ENCODE measurements at places on chromosomes 11 and 22.

GRCh38 chr11:7858006-7858405, 61.3 kb upstream of the OR5P2 start:
- no peak overlapping the region for H3K4me3 ChIP-seq
- no peak overlapping the region for H3K27ac ChIP-seq
- no peak for DNase-seq
- no peaks in the 10 kb centered on the region for H3K36me3 ChIP-seq
- no peaks in the 10 kb centered on the region for H3K4me1 ChIP-seq

GRCh38 chr11:120816711-120817110, 207.2 kb upstream of the TBCEL start:
- H3K36me3 ChIP-seq, result no peaks in the 10 kb centered on the region
- no peak for DNase-seq
- H3K4me3 ChIP-seq, result no peak overlapping the region
- peaks cover 23% of the 10 kb centered on the region for H3K27me3 ChIP-seq
- H3K27ac ChIP-seq, result no peak overlapping the region
- no peaks in the 10 kb centered on the region for H3K4me1 ChIP-seq

DNA sequence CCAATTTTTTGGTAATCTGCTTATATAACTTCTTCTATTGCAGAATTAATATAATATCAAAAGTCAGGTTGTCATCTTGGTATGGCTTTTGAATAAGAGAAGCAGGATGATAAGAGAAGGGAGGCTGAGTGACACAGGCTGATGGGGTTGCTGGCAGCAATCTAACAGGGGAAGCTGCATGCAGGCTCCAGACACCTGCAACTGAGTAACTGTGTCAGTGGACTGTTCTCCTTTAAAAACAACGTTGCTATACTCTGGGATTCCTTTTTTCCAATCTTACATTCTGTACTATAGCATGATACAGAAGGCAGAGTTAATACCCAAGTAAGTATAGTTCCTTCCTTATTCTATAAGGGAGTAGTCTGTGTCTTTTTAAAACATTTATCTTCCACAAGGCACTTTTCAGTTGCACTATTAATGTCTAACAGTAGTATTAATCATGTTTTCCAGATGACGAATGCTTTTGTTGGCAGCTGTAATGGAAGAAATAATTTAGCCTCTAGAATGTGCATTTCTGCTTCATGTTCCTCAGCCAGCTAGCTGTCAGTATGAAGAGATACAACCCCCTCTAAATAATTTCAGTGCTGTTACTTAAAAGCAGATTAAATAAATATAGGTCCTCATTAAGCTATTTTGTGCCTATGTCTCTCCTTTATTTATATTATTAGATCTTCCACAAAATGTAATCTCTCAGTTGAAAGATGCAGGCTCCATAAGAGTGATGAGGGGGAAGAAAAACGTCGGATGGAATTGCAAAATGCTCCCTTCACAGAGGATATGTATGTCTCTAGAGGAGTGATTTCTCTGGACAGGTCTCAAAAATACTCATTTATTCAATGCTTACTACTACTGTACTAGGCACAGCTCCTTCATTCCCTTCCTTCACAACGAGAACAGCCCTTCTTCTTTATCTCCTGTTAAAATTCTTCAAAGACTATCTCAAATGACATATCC, 50.8 kb downstream of the ATG16L2 start:
- H3K27me3 ChIP-seq, result no peaks in the 10 kb centered on the region
- no peak overlapping the region for H3K4me3 ChIP-seq
- peaks cover 16% of the 10 kb centered on the region for H3K4me1 ChIP-seq
- DNase-seq, result no peak
- H3K27ac ChIP-seq, result peak overlapping the region; percentile 77

GRCh38 chr11:20192641-20193040, 32.4 kb upstream of the DBX1 start:
- H3K27ac ChIP-seq, result no peak overlapping the region
- H3K4me1 ChIP-seq, result no peaks in the 10 kb centered on the region
- no peak overlapping the region for H3K4me3 ChIP-seq
- no peak for DNase-seq
- H3K27me3 ChIP-seq, result peaks cover 4% of the 10 kb centered on the region
- H3K36me3 ChIP-seq, result no peaks in the 10 kb centered on the region

GRCh38 chr22:38704654-38705234, 1.0 kb upstream of the GTPBP1 start:
- no peaks in the 10 kb centered on the region for H3K36me3 ChIP-seq
- no peaks in the 10 kb centered on the region for H3K27me3 ChIP-seq
- peak overlapping the region; percentile 81 for H3K4me3 ChIP-seq
- H3K27ac ChIP-seq, result peak overlapping the region; percentile 93
- H3K4me1 ChIP-seq, result peaks cover 46% of the 10 kb centered on the region

- H3K4me3 ChIP-seq, result no peak overlapping the region
- H3K27ac ChIP-seq, result no peak overlapping the region
- peaks cover 35% of the 10 kb centered on the region for H3K4me1 ChIP-seq
- no peak for DNase-seq
These were observed 171.1 kb downstream of the CRYBB2 start for GRCh38 chr22:25390297-25391240.

GRCh38 chr22:45980268-45980570, 3.3 kb upstream of the WNT7B start:
- peaks cover 3% of the 10 kb centered on the region for H3K36me3 ChIP-seq
- no peak for DNase-seq
- no peak overlapping the region for H3K4me3 ChIP-seq
- H3K27me3 ChIP-seq, result peaks cover 13% of the 10 kb centered on the region

DNA sequence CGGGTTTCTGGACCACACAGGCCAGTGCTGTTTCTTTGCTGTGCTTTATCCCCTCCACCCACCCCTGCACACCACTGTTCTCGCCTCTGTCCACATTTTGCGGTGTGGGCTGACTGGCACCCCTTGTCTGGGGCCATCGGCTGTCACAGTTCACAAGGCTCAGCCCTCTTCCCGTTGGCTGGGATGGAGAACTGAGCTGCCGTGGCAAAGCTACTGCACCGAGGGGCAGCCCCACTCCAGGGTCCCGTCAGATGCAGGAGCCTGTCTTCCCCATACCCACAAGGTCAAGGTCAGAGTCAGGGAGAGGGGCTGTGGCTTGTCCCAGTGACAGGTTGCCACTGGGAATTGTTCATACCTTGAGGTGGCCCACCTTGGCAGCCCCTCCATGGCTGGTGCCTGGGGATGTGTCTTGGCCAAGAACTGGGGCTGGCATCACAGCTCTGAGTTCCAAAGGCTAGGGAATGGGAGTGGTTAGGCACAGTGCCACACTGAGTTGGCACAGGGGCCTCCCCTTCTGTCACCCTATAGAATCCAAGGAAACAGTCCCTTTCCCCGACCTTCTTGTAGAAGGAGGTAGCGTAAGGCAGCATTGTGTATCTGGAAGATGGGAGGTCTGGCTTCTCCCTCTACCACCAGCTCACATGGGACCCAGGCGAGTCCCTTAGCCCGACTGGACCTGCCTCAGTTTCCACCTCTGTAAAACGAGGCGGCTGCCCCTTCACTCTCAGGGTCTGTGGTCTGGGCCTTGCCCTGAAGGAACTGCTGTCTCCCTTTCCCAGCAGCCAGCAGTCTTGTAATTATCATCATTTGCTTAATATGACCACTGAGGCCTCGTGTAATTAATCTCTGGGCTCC, 3.4 kb downstream of the GRK2 start:
- peak overlapping the region; percentile 94 for H3K27ac ChIP-seq
- DNase-seq, result no peak
- peaks cover 54% of the 10 kb centered on the region for H3K4me1 ChIP-seq
- peak overlapping the region; percentile 95 for H3K4me3 ChIP-seq
- H3K27me3 ChIP-seq, result no peaks in the 10 kb centered on the region
- H3K36me3 ChIP-seq, result peaks cover 26% of the 10 kb centered on the region

- H3K27ac ChIP-seq, result no peak overlapping the region
- DNase-seq, result no peak
- H3K4me3 ChIP-seq, result no peak overlapping the region
- H3K36me3 ChIP-seq, result no peaks in the 10 kb centered on the region
- H3K4me1 ChIP-seq, result no peaks in the 10 kb centered on the region
- H3K27me3 ChIP-seq, result peaks cover 2% of the 10 kb centered on the region
These were observed 232.7 kb downstream of the CTTN start for GRCh38 chr11:70630816-70631623.

GRCh38 chr11:131687291-131688047, 317.1 kb downstream of the NTM start:
- no peak overlapping the region for H3K27ac ChIP-seq
- no peaks in the 10 kb centered on the region for H3K36me3 ChIP-seq
- peaks cover 8% of the 10 kb centered on the region for H3K27me3 ChIP-seq
- H3K4me1 ChIP-seq, result no peaks in the 10 kb centered on the region

DNA sequence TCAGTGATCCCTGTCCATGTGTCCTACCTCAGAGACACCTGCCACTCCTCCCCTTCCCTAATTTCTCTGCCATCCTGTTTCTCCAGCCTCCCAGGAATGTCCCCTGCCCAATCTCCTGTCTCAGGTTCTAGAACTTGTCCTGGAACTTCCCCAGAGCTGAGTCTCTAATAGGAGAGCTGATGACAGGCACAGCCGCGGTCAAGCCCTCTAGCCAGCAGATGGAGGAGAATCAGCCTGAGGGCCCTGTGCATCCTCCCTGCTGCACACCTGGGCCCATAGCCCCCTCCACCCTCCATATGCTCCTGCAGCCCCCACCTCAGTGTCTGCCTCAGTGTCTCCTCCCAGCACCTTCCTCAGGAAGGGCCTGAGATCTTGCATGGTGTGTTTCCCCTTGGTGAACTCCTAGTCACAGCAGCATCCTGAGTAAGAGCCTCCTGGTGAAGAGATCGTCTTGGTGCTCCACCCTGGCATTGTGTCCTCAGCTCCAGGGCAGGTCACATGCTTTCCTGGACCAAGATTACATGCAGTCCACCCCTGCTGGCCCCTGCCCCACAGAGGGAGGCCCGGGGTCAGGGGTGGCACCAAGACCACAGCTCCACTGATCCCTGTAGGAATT, 43.9 kb upstream of the VPREB1 start:
- peak overlapping the region; percentile 17 for H3K4me3 ChIP-seq
- H3K27ac ChIP-seq, result no peak overlapping the region
- no peaks in the 10 kb centered on the region for H3K36me3 ChIP-seq
- no peak for DNase-seq
- peaks cover 36% of the 10 kb centered on the region for H3K4me1 ChIP-seq

DNA sequence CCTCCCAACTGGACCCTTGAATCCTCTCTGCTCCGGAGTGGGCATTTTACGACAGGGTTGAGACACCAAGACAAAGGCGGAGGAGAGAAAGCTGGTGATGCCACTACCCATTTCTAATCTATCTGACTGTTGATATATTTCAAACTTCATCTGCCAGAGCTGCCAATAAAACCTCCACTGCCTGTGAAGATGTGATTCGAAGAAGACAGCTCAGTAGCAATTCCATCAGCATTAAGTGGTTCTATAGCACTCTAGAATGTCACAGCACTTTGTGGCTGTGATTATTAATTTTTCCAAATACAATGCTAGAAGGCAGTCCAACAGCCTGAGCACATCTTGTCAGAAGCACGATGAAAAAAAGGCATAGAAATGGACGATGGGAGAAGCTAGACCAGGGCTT, 282.8 kb downstream of the OPCML start:
- no peak for DNase-seq
- no peaks in the 10 kb centered on the region for H3K4me1 ChIP-seq
- no peak overlapping the region for H3K4me3 ChIP-seq
- H3K36me3 ChIP-seq, result no peaks in the 10 kb centered on the region
- no peak overlapping the region for H3K27ac ChIP-seq

GRCh38 chr11:96242191-96242847, 100.7 kb downstream of the MAML2 start:
- DNase-seq, result no peak
- peak overlapping the region; percentile 96 for H3K27ac ChIP-seq
- H3K4me1 ChIP-seq, result peaks cover 32% of the 10 kb centered on the region
- H3K36me3 ChIP-seq, result no peaks in the 10 kb centered on the region
- H3K4me3 ChIP-seq, result peak overlapping the region; percentile 37

DNA sequence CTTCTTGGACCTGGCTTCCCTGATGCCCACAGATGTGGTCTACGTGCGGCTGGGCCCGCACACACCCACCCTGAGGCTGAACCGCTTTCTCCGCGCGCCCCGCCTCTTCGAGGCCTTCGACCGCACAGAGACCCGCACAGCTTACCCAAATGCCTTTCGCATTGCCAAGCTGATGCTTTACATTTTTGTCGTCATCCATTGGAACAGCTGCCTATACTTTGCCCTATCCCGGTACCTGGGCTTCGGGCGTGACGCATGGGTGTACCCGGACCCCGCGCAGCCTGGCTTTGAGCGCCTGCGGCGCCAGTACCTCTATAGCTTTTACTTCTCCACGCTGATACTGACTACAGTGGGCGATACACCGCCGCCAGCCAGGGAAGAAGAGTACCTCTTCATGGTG, 1.2 kb downstream of the CNGA4 start:
- peaks cover 6% of the 10 kb centered on the region for H3K4me1 ChIP-seq
- no peak overlapping the region for H3K27ac ChIP-seq
- H3K27me3 ChIP-seq, result peaks cover 18% of the 10 kb centered on the region
- no peak overlapping the region for H3K4me3 ChIP-seq

GRCh38 chr11:116375221-116375620, 397.6 kb downstream of the BUD13 start:
- DNase-seq, result no peak
- no peak overlapping the region for H3K27ac ChIP-seq
- H3K36me3 ChIP-seq, result peaks cover 4% of the 10 kb centered on the region
- peaks cover 20% of the 10 kb centered on the region for H3K4me1 ChIP-seq

All from memory B cell (primary cell).